ENCODE measurements at places on chromosomes 11 and 22.

GRCh38 chr11:85951428-85952107 lies 96.4 kb downstream of the CCDC83 start:
- no peak for DNase-seq

DNA sequence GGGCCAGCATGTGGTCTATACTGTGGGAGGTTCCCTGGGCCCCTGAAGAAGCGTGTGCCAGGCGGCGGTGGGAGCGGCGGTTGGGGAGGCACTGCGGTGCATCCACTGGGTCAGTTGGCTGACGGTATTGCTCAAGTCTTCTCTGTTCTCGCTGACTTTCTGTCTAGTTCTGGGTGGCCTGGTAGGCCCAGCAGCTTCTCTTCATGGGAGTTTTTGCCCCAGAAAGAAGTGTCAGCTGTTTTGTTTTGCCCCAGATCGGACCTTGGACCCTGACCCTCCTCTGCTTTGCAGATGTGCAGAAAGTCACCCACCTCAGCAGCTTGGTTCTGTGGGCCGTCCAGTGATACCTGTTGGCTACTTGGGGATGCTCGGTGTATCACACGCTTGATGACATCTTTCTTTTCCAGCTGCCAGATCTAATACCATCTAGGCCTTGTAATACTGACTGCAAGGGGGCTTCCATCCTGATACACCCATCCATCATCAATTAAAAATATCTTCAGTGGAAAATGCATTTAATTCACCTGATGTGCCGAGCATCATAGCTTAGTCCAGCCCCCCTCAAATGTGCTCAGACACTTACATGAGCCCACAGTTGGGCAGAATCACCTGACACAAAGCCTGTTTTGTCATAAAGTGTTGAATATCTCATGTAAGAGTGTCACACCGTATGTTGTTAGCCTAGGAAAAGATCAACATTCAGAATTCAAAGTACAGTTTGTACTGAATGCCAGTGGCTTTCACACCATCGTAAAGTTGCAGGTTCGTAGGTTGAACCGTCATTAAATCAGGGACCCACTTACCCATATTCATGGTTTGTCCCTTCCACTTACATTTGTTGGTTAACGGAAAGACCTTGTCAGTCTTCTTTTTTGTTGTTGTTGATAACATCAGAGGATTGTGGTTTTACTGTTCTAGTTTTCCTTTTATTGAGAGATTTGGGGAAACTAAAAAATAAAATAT lies 13.9 kb downstream of the ZBED4 start:
- no peak for DNase-seq

DNA sequence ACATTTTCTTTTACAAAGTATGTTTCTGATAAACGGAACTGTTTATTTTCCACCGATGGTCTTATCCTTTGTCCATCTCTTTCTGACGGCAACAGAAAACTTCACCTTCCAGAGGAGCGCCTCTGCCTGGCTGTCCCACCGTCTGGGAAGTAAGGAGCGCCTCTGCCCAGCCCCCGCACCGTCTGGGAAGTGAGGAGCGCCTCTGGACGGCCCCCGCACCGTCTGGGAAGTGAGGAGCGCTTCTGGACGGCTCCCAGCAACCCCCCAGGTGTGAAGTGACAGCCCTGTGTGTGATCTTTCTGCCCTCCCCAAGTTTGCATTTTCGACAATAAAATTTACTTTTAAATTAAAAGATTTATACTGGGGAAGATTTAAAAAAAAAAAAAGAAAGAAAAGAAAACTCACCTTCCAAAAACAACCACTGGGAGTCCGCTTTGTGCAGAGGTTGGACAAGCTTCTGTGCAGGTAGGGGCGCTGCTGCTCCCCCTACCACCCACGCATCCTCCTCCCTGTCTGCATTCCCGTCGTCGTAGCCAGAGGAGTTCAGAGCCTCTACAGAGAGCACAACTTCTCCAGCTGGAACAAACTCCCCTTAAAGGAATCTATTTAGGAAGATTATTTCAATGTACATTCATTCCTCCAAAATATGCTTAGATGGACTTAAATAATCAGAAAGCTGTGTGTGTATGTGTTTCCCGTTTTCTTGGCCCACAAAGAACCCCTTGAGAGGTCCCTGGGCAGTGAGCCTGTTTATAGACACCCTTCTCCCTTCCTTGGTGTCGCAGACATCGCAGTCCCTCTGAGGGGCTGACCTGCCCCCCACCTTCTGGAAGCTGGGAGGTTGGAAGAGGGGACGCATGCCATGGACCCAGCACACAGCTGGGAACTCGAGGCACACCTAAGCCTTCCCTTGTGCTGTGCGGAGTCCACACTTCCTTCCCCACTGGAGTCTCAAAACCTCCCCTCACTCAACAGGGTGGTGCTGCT lies 849 bp upstream of the APOBEC3B start:
- no peak for DNase-seq

DNA sequence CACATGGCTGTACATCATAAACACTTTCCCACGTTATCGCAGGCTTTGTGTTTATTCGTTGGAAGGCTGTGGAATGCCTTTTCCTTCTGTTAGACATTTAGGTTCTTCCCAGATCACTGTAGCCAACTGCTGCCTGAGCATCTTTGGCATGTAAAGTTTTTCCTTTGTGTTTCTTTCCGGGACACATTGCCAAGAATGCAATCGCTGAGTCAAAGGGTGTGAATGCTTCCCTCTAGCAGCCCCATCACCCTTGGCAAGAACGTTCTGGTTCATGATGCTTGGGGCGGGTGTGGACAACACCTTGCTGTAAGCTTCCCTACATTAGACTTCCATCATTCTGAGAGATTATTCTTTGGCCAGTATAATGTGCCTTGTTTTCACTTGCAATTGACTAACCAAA lies 136.2 kb downstream of the OSBP2 start:
- DNase-seq: no peak

GRCh38 chr11:77086521-77087472 lies 15.8 kb upstream of the OMP start:
- no peak for DNase-seq

- DNase-seq: no peak
Observed at GRCh38 chr22:40128989-40129388, 48.7 kb upstream of the TNRC6B start.

DNA sequence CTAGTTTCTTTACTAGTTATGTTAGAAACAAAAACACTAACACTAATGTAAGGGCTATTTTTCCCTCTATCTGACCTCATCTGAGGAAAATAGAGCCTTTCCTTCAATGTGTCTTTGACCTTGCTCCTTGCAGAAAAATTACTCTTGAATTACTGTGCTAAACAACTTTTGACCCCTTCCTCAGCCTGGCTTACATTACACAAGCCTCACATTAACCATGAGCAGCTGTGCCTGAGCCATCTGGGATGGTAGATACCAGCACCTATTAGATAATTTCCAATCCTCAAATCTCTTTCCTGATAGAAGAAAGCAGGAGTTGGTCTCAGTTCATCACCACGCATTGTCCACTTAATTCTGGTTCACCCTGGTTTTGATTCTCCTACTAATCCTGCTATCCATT lies 134.4 kb upstream of the NCAM1 start:
- no peak for DNase-seq

DNA sequence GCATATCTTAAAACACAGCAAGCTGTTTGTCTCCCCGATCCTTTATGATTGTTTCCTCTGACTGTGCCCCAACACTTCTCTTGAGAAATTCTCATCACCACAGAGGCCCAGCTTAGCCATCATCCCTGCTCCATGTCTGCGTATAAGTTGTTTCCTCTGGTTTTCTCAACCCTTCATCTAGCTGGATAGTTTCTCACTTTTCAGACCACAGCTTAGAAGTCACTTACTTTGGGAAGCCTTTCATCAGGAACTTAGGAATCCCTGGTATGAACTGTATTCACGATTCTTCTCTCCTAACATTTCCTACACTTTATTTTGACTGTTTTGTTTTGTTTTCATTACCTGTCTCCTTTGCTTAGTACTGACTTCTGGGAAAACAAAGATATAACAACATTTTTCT lies 295.2 kb downstream of the GUCY1A2 start:
- no peak for DNase-seq
